Fibroblast of lung (primary cell): ENCODE measurements at places on chromosomes 7 and 10. TPM values are rescaled to one million over a fixed set of nuclear protein-coding genes. Genes with fewer than 3 reads are reported as not detected.

COL17A1 gene
- under 0.01 TPM in 1 of 2 replicates, not detected in the other for total RNA-seq

CHAT gene
- not detected in 2 replicates for total RNA-seq

THAP5 gene
- total RNA-seq: 23.4 and 24.1 TPM in 2 replicates

WEE2 gene
- not detected in 2 replicates for total RNA-seq

EPDR1 gene
- 43.4 and 59.6 TPM in 2 replicates for total RNA-seq

LRRD1 gene
- total RNA-seq: under 0.01 and 0.17 TPM in 2 replicates
